A673 (cell line): ENCODE measurements at places on chromosomes 12 and 14.

GRCh38 chr14:51335531-51335930 is 95.5 kb downstream of the TMX1 start:
- H3K4me1 ChIP-seq, result no peaks in the 10 kb centered on the region
- no peaks in the 10 kb centered on the region for H3K36me3 ChIP-seq
- DNase-seq, result no peak
- no peak overlapping the region for H3K4me3 ChIP-seq
- no peak overlapping the region for H3K27ac ChIP-seq

GRCh38 chr12:53045696-53046045 is 4.2 kb upstream of the TNS2 start:
- H3K27ac ChIP-seq, result no peak overlapping the region
- H3K4me1 ChIP-seq, result peaks cover 29% of the 10 kb centered on the region
- H3K4me3 ChIP-seq, result peak overlapping the region; percentile 71
- no peaks in the 10 kb centered on the region for H3K27me3 ChIP-seq

GRCh38 chr12:7373226-7373625 is 69.4 kb downstream of the ACSM4 start:
- H3K27ac ChIP-seq, result no peak overlapping the region
- H3K4me3 ChIP-seq, result no peak overlapping the region
- no peaks in the 10 kb centered on the region for H3K36me3 ChIP-seq
- no peaks in the 10 kb centered on the region for H3K4me1 ChIP-seq
- H3K27me3 ChIP-seq, result peaks cover 13% of the 10 kb centered on the region

GRCh38 chr12:3928538-3929184 is 55.5 kb upstream of the PARP11 start:
- H3K36me3 ChIP-seq, result no peaks in the 10 kb centered on the region
- H3K4me1 ChIP-seq, result no peaks in the 10 kb centered on the region
- peaks cover 22% of the 10 kb centered on the region for H3K27me3 ChIP-seq
- DNase-seq, result no peak
- no peak overlapping the region for H3K4me3 ChIP-seq
- no peak overlapping the region for H3K27ac ChIP-seq

DNA sequence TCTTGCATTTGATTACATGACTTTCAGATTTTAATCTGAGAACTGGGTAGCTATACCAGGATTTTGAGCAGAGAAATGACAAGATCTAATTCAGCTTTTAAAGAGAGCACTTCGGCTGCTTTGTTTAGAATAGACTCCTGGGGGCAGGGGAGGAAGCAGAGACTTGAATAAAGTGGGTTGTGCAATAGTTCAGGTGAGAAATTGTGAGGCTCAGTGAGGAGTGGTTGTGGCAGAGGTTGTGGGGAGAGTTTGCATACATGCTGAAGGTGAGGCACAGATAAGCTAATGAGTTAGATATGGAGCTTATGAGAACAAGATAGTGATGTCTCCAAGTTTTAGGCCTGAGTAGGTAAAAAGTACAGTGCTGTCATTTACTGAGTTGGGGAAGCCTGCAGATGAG is 281.4 kb downstream of the FLRT2 start:
- H3K4me1 ChIP-seq, result no peaks in the 10 kb centered on the region
- no peaks in the 10 kb centered on the region for H3K27me3 ChIP-seq
- DNase-seq, result no peak
- no peak overlapping the region for H3K4me3 ChIP-seq
- no peaks in the 10 kb centered on the region for H3K36me3 ChIP-seq
- H3K27ac ChIP-seq, result no peak overlapping the region

GRCh38 chr12:49643961-49644619 is 20.7 kb downstream of the PRPF40B start:
- H3K27ac ChIP-seq, result no peak overlapping the region
- peaks cover 29% of the 10 kb centered on the region for H3K36me3 ChIP-seq
- no peaks in the 10 kb centered on the region for H3K27me3 ChIP-seq

- no peaks in the 10 kb centered on the region for H3K4me1 ChIP-seq
- H3K36me3 ChIP-seq, result no peaks in the 10 kb centered on the region
- H3K27me3 ChIP-seq, result no peaks in the 10 kb centered on the region
- H3K4me3 ChIP-seq, result no peak overlapping the region
- no peak overlapping the region for H3K27ac ChIP-seq
Measured at GRCh38 chr12:83015390-83016217, 328.9 kb downstream of the TMTC2 start.

GRCh38 chr12:44720265-44720664 is 155.8 kb downstream of the NELL2 start:
- no peak overlapping the region for H3K27ac ChIP-seq
- peaks cover 6% of the 10 kb centered on the region for H3K36me3 ChIP-seq
- no peaks in the 10 kb centered on the region for H3K27me3 ChIP-seq
- H3K4me1 ChIP-seq, result peaks cover 54% of the 10 kb centered on the region

GRCh38 chr14:50741567-50741966 is 73.5 kb upstream of the SAV1 start:
- DNase-seq, result peak; percentile 34
- H3K27me3 ChIP-seq, result no peaks in the 10 kb centered on the region
- H3K27ac ChIP-seq, result peak overlapping the region; percentile 48
- no peak overlapping the region for H3K4me3 ChIP-seq
- peaks cover 19% of the 10 kb centered on the region for H3K4me1 ChIP-seq

DNA sequence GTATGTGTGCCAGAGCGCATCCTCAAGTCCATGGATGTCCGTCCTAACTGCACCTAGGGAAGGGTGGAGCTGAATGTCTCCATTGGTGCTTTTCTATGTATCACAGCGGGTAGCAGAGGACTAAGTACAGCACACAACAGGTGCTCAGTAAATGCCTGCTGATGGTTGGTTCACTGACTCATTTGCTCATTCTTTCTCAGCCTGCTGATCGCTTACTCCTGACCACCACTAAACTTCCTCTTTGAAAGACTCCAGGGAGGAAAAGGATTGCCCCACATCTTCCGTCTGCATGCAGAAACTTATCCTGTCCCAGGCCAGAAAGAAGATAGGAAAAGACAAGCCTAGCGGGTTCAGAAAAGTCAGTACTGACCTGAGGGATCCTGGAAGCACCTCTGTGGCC is 66.3 kb downstream of the B4GALNT3 start:
- no peak for DNase-seq
- no peak overlapping the region for H3K27ac ChIP-seq
- no peak overlapping the region for H3K4me3 ChIP-seq
- H3K36me3 ChIP-seq, result no peaks in the 10 kb centered on the region
- H3K27me3 ChIP-seq, result no peaks in the 10 kb centered on the region
- H3K4me1 ChIP-seq, result peaks cover 12% of the 10 kb centered on the region

DNA sequence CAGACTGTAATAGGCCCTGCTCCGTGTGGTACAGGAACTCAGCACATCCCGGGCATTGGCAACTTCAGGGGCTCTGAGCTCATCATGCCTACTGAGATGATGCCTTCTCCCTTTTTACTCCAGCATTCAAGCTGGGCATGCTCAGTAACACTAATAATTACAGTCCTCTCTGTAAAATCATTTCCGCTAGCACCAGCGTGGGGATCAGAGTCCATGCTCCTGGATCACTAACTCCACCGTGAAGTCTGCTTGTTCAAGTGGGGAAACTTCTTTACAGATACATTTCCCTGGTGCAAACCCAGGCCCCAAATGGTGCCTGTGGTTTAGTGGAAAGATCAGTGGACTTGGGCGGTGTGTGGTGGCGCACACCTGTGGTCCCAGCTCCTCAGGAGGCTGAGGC is 16.7 kb downstream of the CLSTN3 start:
- H3K27me3 ChIP-seq, result no peaks in the 10 kb centered on the region
- H3K4me1 ChIP-seq, result no peaks in the 10 kb centered on the region
- H3K4me3 ChIP-seq, result no peak overlapping the region
- H3K27ac ChIP-seq, result no peak overlapping the region
- no peak for DNase-seq
- H3K36me3 ChIP-seq, result no peaks in the 10 kb centered on the region

DNA sequence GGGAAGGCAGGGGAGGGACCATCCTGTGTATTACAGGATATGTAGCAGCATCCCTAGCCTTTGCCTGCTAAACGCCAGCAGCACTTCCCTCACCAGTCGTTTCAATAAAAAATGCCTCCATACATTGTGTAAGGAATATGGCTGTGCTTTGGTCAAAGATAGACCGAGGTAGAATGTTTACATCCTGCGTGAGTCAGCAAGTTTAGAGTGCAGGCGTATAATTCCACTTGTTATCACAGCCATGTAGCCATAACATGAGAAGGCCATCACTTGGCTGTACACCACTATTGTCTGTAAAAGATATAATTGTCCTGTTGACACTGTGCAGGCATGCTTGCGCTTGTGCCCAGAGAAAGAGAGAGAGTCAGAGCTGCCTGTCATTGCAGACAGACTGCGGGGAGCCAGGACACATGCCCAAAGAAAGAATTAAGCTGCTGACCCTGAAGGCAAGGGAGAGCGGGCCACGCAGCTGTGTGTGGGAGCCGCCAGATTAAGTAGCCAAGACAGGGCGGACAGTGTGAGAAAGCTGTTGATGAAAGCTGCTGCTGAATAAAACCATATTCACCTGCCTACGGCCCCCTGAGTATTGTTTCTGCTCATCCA is 68.4 kb downstream of the CRACR2A start:
- H3K4me1 ChIP-seq, result no peaks in the 10 kb centered on the region
- peaks cover 38% of the 10 kb centered on the region for H3K27me3 ChIP-seq
- no peak overlapping the region for H3K27ac ChIP-seq

DNA sequence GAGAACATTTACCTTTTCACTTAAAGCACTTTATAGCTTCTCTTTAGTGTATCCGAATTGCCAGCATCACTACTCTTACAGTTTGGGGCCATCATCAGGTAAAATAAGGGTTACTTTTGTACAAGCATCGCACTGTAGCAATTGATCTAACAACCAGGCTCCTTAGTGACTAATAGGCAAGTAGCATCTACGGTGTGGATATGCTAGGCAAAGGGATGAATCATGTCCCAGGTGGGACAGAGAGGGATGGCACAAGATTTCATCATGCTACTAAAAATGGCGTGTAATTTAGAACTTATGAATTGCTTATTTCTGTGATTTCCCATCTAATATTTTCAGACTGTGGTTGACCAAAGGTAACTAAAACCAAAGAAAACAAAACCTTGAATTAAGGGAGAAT is 582.3 kb downstream of the KCNH5 start:
- no peak overlapping the region for H3K27ac ChIP-seq
- no peaks in the 10 kb centered on the region for H3K4me1 ChIP-seq
- H3K4me3 ChIP-seq, result no peak overlapping the region
- no peaks in the 10 kb centered on the region for H3K36me3 ChIP-seq
- H3K27me3 ChIP-seq, result no peaks in the 10 kb centered on the region

- peak overlapping the region; percentile 51 for H3K27ac ChIP-seq
- DNase-seq, result peak; percentile 97
- peaks cover 20% of the 10 kb centered on the region for H3K4me1 ChIP-seq
- no peak overlapping the region for H3K4me3 ChIP-seq
Measured at GRCh38 chr12:90211017-90211416, 502.4 kb upstream of the ATP2B1 start.

- DNase-seq, result no peak
- no peaks in the 10 kb centered on the region for H3K4me1 ChIP-seq
- no peaks in the 10 kb centered on the region for H3K36me3 ChIP-seq
- no peak overlapping the region for H3K4me3 ChIP-seq
Measured at GRCh38 chr12:3556716-3557115, 65.7 kb downstream of the PRMT8 start.

GRCh38 chr14:64232944-64233343 is 61.2 kb downstream of the ESR2 start:
- H3K27ac ChIP-seq, result no peak overlapping the region
- no peaks in the 10 kb centered on the region for H3K36me3 ChIP-seq
- H3K4me3 ChIP-seq, result no peak overlapping the region
- DNase-seq, result no peak
- H3K4me1 ChIP-seq, result no peaks in the 10 kb centered on the region
- no peaks in the 10 kb centered on the region for H3K27me3 ChIP-seq

- peaks cover 7% of the 10 kb centered on the region for H3K27me3 ChIP-seq
- H3K27ac ChIP-seq, result no peak overlapping the region
- no peak for DNase-seq
- no peaks in the 10 kb centered on the region for H3K36me3 ChIP-seq
- no peaks in the 10 kb centered on the region for H3K4me1 ChIP-seq
- no peak overlapping the region for H3K4me3 ChIP-seq
Measured at GRCh38 chr14:32358781-32359180, 29.7 kb downstream of the AKAP6 start.

DNA sequence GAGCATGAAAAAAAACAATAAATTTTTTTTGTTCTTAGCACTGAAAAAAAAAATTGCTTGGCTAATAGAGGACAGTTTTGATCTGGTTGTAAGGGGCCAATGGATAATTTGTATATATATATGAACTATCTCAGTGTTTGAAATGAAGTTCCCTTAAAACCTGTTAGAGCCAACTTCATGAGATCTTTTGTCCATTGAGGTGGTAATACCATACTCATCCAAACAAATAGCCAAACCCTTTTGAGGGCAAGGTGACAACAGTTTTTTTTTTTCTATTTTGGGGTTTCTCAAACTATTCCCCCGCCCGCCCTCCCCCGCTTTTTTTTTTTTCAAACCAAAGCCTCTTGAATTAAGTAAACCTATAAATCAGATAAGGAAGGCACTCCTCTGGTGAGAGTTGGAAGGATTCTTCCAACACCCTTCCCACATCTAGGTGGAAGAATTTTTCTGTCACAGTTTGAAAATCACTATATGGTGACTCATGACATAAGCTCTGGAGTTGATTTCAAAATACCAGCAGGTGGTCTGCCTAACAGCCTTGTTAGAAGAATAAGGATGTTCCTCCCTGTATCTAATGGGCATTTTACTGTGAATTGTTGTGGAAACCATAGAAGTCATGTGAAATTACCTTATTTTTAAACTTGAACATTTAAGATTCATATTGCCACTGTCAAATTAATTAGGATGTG is 10.2 kb downstream of the ARHGAP5 start:
- H3K4me1 ChIP-seq, result peaks cover 32% of the 10 kb centered on the region
- no peak overlapping the region for H3K27ac ChIP-seq
- peaks cover 4% of the 10 kb centered on the region for H3K36me3 ChIP-seq
- H3K27me3 ChIP-seq, result no peaks in the 10 kb centered on the region

GRCh38 chr12:57135527-57136326 is 7.4 kb downstream of the LRP1 start:
- H3K36me3 ChIP-seq, result peaks cover 6% of the 10 kb centered on the region
- H3K27me3 ChIP-seq, result no peaks in the 10 kb centered on the region
- peak overlapping the region; percentile 25 for H3K27ac ChIP-seq
- no peak overlapping the region for H3K4me3 ChIP-seq
- DNase-seq, result no peak

GRCh38 chr14:32594766-32595165 is 265.7 kb downstream of the AKAP6 start:
- H3K36me3 ChIP-seq, result no peaks in the 10 kb centered on the region
- H3K27me3 ChIP-seq, result no peaks in the 10 kb centered on the region
- H3K4me1 ChIP-seq, result peaks cover 13% of the 10 kb centered on the region
- H3K27ac ChIP-seq, result no peak overlapping the region
- H3K4me3 ChIP-seq, result no peak overlapping the region

GRCh38 chr12:94143438-94143837 is 4.9 kb upstream of the PLXNC1 start:
- H3K4me3 ChIP-seq, result no peak overlapping the region
- no peaks in the 10 kb centered on the region for H3K4me1 ChIP-seq
- H3K27ac ChIP-seq, result no peak overlapping the region
- H3K27me3 ChIP-seq, result peaks cover 49% of the 10 kb centered on the region
- H3K36me3 ChIP-seq, result no peaks in the 10 kb centered on the region
